Dermis microvascular lymphatic vessel endothelial cell (primary cell): ENCODE measurements at places on chromosomes 6 and 20. TPM values are rescaled to one million over a fixed set of nuclear protein-coding genes. Genes with fewer than 3 reads are reported as not detected.

GRCh38 chr6:107973594-107973993 lies 15.6 kb upstream of the SEC63 start:
- no peak for DNase-seq

The PYGB gene
- total RNA-seq = 81.9 and 88.5 TPM in 2 replicates

DNA sequence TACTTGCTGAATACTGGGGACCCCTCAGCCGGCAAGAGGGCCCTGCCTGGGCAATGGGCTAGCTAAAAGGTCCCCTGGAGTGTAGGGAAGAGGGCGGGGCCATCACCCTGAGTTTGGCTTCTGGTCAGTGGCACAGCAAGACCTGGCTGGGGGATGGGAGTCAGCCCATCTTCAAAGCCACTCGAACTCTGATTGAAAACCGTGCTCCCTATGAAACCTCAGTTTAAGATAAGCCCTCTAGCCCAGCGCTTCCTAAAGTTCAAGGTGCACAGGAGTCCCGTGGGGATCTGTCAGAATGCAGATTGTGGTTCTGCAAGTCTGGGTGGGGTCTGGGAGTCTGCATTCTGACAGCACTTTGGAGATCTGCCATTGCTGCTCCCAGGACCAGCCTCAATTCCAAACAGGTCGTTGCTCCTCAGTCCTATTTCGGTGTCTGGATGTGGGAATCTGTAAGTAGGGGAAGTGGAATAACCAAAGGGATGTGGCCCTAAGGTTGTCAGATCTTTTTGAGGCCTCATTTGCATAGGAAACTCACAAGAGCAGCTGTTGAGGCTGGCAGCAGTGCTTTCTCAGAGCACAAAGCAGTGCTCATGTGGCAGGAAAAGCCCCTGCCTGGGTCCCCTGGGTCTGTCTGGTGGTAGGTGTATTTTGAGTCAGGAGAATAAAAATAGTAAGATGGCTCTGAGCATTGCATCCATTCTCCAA lies 85.3 kb upstream of the SCP2D1 start:
- no peak for DNase-seq

DNA sequence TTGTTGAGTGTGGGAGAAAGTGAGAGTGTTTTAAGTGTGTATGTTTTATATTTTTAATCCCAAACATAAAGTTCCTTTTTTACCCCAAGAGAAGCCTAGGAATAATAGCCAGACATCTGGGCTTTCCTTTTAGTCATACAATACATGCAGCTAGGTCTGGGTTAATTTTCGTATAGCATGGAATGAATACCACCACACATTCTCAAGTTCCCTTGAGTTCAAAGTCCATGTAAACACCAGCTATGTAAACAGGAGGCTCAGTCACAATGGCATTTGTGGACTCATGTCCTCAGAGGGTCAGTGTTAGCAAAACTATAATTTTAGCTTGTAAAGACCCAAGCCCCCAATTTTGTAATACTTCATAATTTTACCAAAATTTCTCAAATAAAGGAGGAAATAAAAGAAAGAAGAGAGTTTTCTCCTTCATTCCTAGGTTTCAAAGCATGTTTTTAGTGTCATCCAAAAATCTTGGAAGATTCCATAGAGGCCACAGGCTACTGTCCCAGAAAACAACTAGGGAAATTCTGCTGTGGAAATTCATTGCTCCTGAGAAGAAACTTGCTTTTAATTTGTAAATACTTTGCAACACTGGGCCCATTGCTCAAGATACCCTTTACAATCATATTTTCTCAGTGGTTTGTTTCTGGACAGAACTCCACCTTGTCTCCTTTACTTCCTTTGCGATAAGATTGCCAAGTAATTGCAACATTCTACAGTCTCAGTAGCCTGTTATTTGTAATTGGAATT lies 671.2 kb downstream of the COL12A1 start:
- DNase-seq = peak; percentile 45

DNA sequence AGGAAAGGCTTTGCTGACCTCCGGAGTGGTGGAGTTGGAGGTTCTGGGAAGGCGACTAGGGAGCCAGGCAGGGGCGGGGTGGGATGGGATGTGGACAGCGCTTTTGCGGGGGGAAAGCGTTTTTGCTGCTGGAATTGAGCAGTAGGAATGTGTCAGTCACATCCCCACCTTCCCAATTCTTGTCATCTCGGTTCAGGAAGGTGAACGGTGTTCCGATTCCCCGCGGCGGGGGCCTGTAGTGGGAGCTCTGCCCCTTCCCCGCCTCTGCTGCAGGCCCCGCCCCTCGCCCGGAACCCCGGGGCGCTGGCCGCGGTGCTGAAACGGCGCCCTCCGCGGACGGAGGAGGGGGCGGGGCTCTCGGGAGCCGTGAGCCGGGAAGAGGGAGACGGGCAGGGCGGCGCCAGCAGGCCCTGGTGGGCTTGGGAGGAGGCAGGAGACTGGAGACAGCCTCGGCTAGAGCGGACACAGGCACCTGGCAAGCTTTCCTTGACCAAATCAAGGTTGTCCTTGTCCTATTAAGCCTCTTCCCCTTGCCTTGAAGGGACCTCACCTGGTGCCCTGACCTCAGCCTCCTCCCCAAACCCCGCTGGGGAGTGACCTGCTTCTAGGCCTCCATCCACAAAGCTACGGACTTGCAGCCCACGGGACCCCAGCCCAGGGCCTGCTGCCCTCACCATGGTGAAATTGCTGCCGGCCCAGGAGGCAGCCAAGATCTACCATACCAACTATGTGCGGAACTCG lies at the start of gene LHFPL5:
TSS of gene LHFPL5 (plus strand) at position 357 of the 741 bp plus-strand sequence. CDS start at position 676, 319 bp downstream.
- no peak for DNase-seq

GRCh38 chr6:52394251-52394666 lies 25.9 kb upstream of the EFHC1 start:
- no peak for DNase-seq

The KCNK16 gene
- total RNA-seq = not detected in 2 replicates

The NHLRC1 gene
- total RNA-seq = 0.51 and 0.89 TPM in 2 replicates

DNA sequence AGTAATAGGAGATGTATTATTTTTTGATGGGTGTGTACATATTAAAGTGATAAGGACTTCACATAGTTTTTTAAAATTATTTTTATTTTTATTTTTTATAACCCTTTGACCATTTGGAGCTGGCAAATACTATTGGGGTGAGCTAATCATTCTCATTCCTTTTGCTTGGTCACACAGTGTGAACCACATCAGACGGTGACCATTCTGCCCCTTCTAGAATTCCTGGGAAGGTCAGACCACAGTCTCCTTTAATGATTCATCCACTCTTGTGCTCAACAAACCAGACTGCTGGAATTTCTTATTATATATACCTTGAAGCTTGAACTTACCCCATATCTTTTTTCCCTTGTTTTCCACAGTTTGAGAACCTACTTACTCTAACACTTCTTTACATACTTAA lies 23.9 kb upstream of the PRL start:
- no peak for DNase-seq

DNA sequence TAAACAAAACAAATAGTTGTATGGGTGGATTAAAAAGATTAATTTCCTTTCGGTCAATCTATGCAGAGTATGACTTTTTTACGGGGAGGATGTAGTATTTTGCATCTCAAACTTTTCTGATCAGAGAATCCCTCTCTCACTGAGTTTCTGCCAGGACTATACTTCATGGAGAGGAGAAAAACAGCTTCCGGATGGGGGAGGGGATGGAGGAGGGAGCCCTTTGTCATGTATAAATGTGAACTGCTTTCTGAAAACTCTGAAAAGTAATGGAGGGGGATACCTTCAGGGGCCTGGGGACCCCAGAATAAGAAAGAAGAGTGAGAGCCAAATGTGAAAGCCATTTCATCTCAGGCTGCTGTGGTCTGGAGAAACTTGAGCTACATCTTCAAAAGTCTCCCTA lies 173.1 kb upstream of the KCNK16 start:
- no peak for DNase-seq

DNA sequence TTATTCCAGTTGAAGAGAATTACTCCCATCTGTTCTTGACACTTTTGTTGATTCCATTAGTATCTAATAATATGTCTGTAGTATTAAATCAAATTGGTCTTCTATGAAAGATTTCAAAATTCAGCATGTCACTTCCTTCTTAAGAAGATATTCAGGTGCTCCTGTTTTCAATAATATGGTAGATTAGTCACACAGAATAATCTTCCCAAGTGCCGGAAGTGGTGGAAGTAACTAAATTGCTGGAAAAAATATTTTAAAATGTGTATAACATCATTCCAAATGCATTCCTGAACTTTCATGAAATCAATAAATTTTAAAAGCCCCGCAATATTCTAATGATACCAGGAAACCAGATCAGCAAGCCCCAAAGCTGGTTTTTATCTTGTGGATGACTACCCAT lies 281.3 kb downstream of the EPM2A start:
- DNase-seq = no peak

DNA sequence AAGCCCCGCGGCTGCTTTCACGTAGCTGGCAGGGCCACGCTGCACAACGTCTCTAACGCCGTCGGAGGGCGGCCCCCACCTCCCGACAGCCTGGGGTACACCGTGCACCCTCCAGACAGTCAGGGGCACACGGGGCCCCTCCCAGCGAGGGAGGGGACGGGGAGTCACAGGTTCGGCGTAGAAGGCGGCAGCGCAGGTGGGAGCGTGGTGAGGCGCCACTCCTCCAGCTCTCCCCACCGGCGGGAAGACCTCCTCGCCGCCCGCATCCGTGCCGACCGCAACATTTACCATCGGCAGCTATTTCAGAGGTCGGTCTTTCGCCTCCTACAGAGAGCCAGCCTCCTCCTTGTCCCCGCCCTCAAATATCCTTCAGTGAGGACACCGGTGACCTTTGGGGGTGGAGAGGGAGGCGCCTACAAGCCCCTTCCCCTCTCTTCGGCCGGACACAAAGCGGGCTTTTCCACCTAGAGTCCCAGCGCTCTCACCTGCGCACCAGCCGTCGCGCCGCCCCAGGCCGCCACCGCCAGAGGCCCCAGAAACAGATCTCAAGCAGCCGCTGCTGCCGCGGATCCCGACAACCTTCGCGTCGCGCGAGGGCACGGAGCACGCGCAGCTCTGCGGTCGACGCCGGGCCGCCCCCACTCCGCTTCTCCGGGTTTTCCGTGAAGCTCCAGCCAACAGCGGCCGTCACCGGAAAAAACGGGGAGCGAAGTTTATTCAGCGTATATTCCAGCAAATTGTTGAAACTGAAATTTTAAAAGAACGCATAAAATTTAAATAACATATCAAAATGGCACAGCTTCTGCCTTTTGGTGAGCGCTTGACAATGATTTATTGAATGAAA lies at the start of gene MKKS:
TSS of gene MKKS (minus strand) at position 600 of the 844 bp plus-strand sequence. CDS start 20,708 bp downstream, outside the sequence.
- peak; percentile 93 for DNase-seq

The PRR18 gene
- not detected in 2 replicates for total RNA-seq

GRCh38 chr6:5968817-5969734 lies 37.6 kb downstream of the NRN1 start:
- peak; percentile 67 for DNase-seq
